ENCODE measurements at places on chromosomes 5 and 9.
A peak's percentile ranks its signal among the peaks of the same experiment; 100 is the strongest.

GRCh38 chr5:132481596-132482211, 8.9 kb downstream of the IRF1 start:
- H3K27ac ChIP-seq: peak overlapping the region; percentile 61
- no peaks in the 10 kb centered on the region for H3K27me3 ChIP-seq
- peak overlapping the region; percentile 23 for H3K4me3 ChIP-seq
- H3K4me1 ChIP-seq: peaks cover 82% of the 10 kb centered on the region

DNA sequence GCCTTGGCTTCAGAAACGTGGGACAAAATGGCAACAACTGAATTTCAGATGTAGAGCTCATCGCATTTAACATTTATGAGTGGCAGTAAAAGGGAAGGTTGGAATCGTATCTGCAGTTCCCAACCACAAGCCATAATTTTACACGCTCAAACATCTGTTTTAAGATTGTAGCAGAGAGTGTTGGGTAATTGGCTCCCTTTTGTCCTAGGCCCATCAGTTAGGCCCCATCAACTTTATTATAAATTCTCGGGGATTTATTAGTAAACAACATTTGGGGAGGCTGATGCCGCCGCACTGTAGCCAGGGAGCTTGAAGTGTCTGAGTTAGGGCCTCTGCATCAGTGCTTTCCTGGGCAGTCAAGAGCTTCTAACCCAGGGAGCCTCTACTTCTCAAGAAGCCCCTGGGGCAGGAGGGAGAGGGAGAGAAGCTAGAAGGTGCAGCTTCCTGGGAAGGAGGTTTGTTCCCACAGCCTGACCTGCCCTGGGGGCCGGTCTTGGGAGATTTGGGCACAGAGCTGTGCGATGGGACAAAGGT, 66.2 kb downstream of the HSPA4 start:
- no peak overlapping the region for H3K27ac ChIP-seq
- H3K4me1 ChIP-seq: peaks cover 12% of the 10 kb centered on the region
- H3K27me3 ChIP-seq: no peaks in the 10 kb centered on the region
- H3K36me3 ChIP-seq: no peaks in the 10 kb centered on the region

GRCh38 chr5:65125591-65126541, 355.9 kb downstream of the ADAMTS6 start:
- DNase-seq: no peak
- H3K36me3 ChIP-seq: no peaks in the 10 kb centered on the region
- no peak overlapping the region for H3K4me3 ChIP-seq
- no peak overlapping the region for H3K27ac ChIP-seq
- H3K27me3 ChIP-seq: no peaks in the 10 kb centered on the region
- H3K4me1 ChIP-seq: peaks cover 4% of the 10 kb centered on the region

DNA sequence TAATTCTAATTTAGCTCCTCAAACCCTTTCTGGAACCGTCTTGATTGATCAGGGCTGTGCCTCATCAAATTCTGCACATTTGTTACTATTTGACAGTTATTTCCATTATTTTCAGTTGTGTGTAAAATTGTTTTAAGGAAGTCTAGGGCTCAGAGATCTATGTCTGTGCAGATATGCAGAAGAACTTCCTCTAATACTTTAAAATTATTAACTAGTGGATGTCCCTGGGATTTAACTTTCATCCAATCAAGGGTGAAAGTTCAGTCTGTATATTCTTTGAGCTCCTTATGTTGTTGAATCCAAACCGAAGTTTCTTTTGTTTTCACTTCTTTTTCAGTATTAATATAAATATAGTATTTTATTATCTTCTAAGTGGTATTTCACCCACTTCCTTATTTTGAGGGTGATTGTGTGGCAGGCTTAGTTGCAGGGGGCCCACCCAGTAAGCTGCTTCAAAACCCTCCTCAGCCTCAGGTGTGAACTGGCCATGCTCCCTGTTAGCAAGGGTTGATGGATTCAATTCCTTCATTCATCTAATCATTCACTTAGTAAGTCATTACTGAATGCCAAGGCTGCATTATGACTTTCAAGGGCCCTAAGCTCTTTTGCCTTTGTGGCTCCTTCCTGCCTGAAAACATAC, 2.1 kb upstream of the CAMLG start:
- H3K4me1 ChIP-seq: peaks cover 21% of the 10 kb centered on the region
- H3K4me3 ChIP-seq: no peak overlapping the region
- no peaks in the 10 kb centered on the region for H3K27me3 ChIP-seq

DNA sequence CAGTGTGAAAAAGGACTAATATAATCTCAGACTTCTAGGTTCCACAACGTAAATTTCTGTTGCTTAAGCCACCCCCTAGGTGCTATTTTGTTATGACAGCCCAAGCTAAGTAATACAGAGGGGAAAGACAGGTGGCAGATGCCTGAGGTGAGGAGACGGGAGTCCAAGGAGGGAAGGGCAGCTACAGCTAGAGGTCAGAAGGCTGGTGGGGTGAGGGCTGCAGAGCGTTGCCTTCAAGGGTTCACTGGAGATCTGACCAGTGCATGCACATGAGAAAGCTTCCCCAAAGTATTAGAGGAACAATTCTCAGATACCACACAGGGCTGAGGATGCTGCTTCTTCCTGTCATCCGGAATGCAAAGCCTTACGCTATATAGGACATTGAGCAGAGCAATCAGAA, 104.7 kb upstream of the IRX4 start:
- H3K27ac ChIP-seq: no peak overlapping the region
- no peaks in the 10 kb centered on the region for H3K4me1 ChIP-seq
- no peaks in the 10 kb centered on the region for H3K36me3 ChIP-seq
- DNase-seq: no peak
- H3K27me3 ChIP-seq: peaks cover 24% of the 10 kb centered on the region

GRCh38 chr5:114010362-114010761, 351.5 kb upstream of the KCNN2 start:
- no peak overlapping the region for H3K27ac ChIP-seq
- no peak overlapping the region for H3K4me3 ChIP-seq
- H3K27me3 ChIP-seq: no peaks in the 10 kb centered on the region

DNA sequence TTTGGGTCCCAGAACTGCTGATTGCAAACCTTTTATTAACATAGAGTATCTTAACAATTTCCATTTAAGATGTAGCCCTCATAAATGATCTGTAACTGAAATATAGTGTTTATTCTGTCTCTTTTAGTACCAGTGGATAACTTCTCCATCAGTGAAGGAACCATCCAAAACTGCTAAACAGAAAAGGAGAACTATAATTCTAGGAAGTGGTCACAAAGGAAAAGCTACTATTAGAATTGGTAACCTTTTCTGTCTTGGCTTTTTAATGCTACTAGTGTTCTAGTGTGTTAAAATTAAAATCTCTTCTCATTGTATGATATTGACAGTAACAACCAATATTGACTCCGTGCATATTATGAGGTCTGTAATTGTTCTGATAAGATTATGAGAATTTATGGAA, 12.8 kb downstream of the CEP78 start:
- no peaks in the 10 kb centered on the region for H3K4me1 ChIP-seq
- H3K36me3 ChIP-seq: peaks cover 43% of the 10 kb centered on the region
- DNase-seq: no peak
- H3K27me3 ChIP-seq: no peaks in the 10 kb centered on the region
- H3K27ac ChIP-seq: no peak overlapping the region
- no peak overlapping the region for H3K4me3 ChIP-seq

DNA sequence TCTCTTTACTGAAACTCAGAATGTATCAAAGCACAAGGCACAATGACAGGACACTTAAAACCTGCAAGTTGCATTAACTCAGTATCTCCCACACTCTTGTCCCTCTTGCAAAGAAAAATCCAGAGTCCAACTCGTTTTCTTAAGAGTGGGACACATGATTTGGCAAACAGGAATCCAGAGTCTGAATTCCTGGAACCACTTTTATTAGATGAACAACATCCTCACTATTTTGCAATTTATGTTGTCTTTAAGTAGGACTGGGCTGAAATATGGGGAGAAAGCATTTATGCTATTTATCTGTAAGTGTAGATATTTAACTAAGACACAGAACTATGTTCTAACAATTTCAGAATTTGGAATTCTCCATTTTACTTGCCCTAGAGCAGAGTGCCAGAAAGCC, 69.1 kb downstream of the ABCA1 start:
- no peak overlapping the region for H3K27ac ChIP-seq
- DNase-seq: no peak
- H3K36me3 ChIP-seq: peaks cover 3% of the 10 kb centered on the region
- no peaks in the 10 kb centered on the region for H3K27me3 ChIP-seq
- H3K4me3 ChIP-seq: no peak overlapping the region

- DNase-seq: no peak
- H3K4me1 ChIP-seq: no peaks in the 10 kb centered on the region
- H3K27ac ChIP-seq: no peak overlapping the region
- no peak overlapping the region for H3K4me3 ChIP-seq
- H3K27me3 ChIP-seq: no peaks in the 10 kb centered on the region
- no peaks in the 10 kb centered on the region for H3K36me3 ChIP-seq
Observed at GRCh38 chr5:31982621-31983020, 191.5 kb downstream of the GOLPH3 start.

GRCh38 chr9:15246708-15247107, 60.3 kb downstream of the TTC39B start:
- peaks cover 50% of the 10 kb centered on the region for H3K4me1 ChIP-seq
- H3K27ac ChIP-seq: no peak overlapping the region
- H3K36me3 ChIP-seq: peaks cover 6% of the 10 kb centered on the region
- no peak for DNase-seq

DNA sequence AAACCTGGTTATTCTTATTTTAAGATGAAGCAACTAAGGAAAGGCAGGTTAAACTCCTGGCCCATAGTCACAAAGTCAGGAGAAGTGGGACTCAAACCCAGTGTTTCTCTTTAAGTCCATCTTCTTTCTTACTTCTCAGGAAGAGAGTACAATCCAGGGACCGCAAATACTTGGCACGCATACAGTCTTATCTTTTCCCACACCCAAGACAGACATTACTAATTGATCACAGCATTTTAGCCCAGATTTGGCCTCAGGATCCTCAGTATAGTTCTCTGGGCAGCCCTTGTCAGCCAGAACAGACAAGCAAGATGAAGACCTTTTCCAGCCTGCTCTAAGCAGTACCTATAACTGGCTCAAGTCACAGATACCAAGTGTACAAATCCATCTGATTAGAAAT, 125.5 kb upstream of the RAI14 start:
- DNase-seq: no peak
- H3K27ac ChIP-seq: no peak overlapping the region
- peaks cover 15% of the 10 kb centered on the region for H3K4me1 ChIP-seq
- H3K27me3 ChIP-seq: no peaks in the 10 kb centered on the region
- no peak overlapping the region for H3K4me3 ChIP-seq

DNA sequence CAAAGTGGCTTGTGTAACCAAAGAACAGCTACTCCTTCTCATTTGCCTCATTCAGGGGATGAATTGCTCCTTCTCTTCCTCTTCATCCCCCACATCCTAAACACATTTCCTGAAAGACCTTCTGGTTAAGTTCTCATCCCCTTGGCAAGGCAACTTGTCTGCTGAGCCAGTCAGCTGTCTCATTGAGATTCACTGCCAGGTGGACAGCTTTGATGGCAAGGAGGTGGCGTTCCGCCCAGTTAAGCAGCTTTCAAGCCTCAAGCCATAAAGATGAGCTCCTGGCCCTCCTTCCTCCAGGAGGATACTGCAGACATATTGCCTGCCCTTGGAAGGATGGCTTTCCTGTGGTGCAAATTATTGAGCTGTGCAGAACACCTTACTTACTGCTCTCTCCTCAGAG, 448.6 kb upstream of the MPDZ start:
- no peaks in the 10 kb centered on the region for H3K27me3 ChIP-seq

- no peak overlapping the region for H3K27ac ChIP-seq
- no peak overlapping the region for H3K4me3 ChIP-seq
- H3K36me3 ChIP-seq: peaks cover 16% of the 10 kb centered on the region
- no peaks in the 10 kb centered on the region for H3K27me3 ChIP-seq
Observed at GRCh38 chr9:6956879-6957278, 199.1 kb downstream of the KDM4C start.

- no peak overlapping the region for H3K27ac ChIP-seq
- H3K4me1 ChIP-seq: no peaks in the 10 kb centered on the region
- no peak for DNase-seq
- peaks cover 15% of the 10 kb centered on the region for H3K27me3 ChIP-seq
- no peaks in the 10 kb centered on the region for H3K36me3 ChIP-seq
Observed at GRCh38 chr5:91048073-91048472, 335.0 kb downstream of the ARRDC3 start.

DNA sequence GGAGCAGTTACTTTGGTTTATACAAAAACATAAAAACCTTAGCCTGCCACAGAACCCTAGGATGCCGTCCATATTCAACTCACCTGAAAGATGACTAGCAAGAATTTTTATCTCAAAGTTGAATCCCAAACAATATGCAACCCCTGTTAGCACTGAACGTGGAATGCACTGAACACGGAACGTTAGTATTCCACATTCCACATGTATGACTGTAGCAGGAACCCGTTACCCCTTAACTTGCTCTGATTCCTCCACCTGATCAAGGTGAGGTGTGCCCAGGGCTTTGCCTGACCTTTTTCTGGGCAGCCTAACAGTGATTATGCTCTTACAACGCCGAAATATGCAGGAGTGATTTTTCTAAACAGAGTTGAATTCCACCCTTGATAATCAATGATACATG, 43.7 kb downstream of the AK8 start:
- H3K27ac ChIP-seq: no peak overlapping the region
- H3K4me1 ChIP-seq: no peaks in the 10 kb centered on the region
- H3K36me3 ChIP-seq: no peaks in the 10 kb centered on the region
- DNase-seq: no peak
- no peak overlapping the region for H3K4me3 ChIP-seq

- H3K27ac ChIP-seq: no peak overlapping the region
- peaks cover 6% of the 10 kb centered on the region for H3K27me3 ChIP-seq
Observed at GRCh38 chr5:42912184-42912798, 100.6 kb upstream of the SELENOP start.

- H3K4me1 ChIP-seq: no peaks in the 10 kb centered on the region
- DNase-seq: no peak
- peaks cover 2% of the 10 kb centered on the region for H3K27me3 ChIP-seq
- no peak overlapping the region for H3K27ac ChIP-seq
Observed at GRCh38 chr9:16527573-16527972, 342.9 kb downstream of the BNC2 start.

- no peak overlapping the region for H3K4me3 ChIP-seq
- H3K27me3 ChIP-seq: peaks cover 26% of the 10 kb centered on the region
- H3K4me1 ChIP-seq: no peaks in the 10 kb centered on the region
Observed at GRCh38 chr9:132798817-132799790, 79.0 kb downstream of the AK8 start.

GRCh38 chr5:143210576-143210975, 192.9 kb downstream of the NR3C1 start:
- no peaks in the 10 kb centered on the region for H3K27me3 ChIP-seq
- DNase-seq: no peak
- H3K4me1 ChIP-seq: peaks cover 35% of the 10 kb centered on the region
- no peak overlapping the region for H3K27ac ChIP-seq
- H3K36me3 ChIP-seq: peaks cover 12% of the 10 kb centered on the region
- no peak overlapping the region for H3K4me3 ChIP-seq

DNA sequence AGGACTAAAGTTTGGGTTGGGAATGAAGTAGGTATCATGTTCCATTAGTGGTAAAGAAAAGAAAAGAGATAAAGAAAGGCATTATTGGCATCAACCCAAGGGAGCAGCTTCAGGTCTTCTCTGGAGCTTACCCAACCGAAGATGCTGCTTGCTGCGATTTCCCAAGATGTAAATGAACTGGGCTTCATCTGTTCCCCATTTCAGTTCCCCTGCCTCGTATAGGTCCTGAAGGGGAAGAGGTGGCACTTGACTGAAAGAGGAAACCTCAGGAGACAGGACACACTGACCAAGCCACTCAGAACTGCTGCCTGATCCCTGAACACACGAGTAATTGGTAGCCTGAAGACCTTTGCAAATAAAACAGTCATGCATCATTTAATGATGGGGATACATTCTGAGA, 24.6 kb downstream of the ANXA6 start:
- H3K27me3 ChIP-seq: no peaks in the 10 kb centered on the region
- no peak for DNase-seq
- peaks cover 86% of the 10 kb centered on the region for H3K36me3 ChIP-seq
- no peak overlapping the region for H3K4me3 ChIP-seq
- peaks cover 72% of the 10 kb centered on the region for H3K4me1 ChIP-seq

GRCh38 chr9:77820293-77820954, 172.3 kb upstream of the GNA14 start:
- H3K4me3 ChIP-seq: no peak overlapping the region
- DNase-seq: no peak
- H3K27me3 ChIP-seq: no peaks in the 10 kb centered on the region
